ENCODE measurements at places on chromosomes 2 and 18. TPM values are rescaled to one million over a fixed set of nuclear protein-coding genes. Genes with fewer than 3 reads are reported as not detected.
A peak's percentile ranks its signal among the peaks of the same experiment; 100 is the strongest.

DNA sequence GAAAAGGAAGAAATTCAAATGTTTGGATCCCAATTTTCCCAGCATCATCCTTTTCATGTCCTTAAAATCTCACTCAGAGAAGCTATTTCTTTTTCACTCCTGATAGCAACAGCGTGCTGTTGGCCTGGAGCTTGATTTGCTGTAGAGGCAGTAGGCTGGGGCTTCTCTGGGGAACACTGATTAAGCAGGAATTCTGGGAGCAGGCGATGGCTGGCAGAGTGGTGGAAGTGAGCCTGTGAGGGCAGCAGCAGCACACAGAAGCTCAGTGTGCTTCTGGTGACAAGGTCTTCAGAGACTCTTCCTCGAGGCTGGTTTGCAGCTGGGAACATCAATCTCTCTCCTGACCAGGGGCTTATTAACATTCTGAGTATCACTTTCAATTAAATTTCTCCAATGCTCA lies 284.6 kb downstream of the DPP10 start:
- no peak for DNase-seq

- peak; percentile 12 for DNase-seq
Observed at GRCh38 chr2:29703336-29703735, 218.1 kb downstream of the ALK start.

DNA sequence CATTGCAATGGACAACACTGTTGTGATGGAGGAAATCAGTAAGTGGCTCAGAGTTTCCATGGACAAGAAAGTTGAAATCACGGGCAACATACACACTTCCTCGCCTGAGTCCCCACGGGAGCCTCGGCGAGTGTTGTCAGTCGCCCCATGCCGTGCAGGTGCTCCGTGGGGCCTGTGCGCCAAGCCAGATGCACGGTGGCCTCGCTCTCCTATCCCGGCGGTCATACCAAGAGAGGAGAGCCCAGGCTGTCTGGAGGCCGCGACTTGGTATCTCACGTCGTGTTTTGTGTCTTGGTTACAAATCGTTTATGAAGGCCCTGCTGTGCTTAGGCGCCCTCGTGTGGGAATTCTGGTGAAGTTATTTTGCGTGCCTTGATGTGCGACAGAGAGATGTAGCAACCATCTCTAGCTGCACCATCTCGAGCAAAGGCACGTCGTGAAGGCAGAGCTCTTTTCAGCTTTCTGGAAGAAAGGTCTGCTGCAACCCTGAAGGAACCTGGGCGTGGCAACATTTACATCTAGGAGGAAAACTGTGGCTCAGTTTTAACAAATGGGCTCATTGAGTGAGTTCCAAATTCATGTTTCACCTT lies 21.8 kb downstream of the ATG4B start:
- DNase-seq, result peak; percentile 82

- no peak for DNase-seq
Observed at GRCh38 chr18:38790303-38790702, 1224.7 kb upstream of the CELF4 start.

Gene GORASP2
- 60.9 TPM for polyA plus RNA-seq

All from muscle of leg (tissue), 16 donors.